ENCODE measurements at places on chromosomes 1 and 21. TPM values are rescaled to one million over a fixed set of nuclear protein-coding genes. Genes with fewer than 3 reads are reported as not detected.
A peak's percentile ranks its signal among the peaks of the same experiment; 100 is the strongest.

GRCh38 chr1:17553975-17554700 lies 14.6 kb downstream of the ARHGEF10L start:
- peak; percentile 20 for DNase-seq

LCE3D gene
- total RNA-seq: not detected

OR6N1 gene
- total RNA-seq: not detected

- no peak for DNase-seq
Measured at GRCh38 chr1:182791281-182792179, 2.0 kb downstream of the NPL start.

DNA sequence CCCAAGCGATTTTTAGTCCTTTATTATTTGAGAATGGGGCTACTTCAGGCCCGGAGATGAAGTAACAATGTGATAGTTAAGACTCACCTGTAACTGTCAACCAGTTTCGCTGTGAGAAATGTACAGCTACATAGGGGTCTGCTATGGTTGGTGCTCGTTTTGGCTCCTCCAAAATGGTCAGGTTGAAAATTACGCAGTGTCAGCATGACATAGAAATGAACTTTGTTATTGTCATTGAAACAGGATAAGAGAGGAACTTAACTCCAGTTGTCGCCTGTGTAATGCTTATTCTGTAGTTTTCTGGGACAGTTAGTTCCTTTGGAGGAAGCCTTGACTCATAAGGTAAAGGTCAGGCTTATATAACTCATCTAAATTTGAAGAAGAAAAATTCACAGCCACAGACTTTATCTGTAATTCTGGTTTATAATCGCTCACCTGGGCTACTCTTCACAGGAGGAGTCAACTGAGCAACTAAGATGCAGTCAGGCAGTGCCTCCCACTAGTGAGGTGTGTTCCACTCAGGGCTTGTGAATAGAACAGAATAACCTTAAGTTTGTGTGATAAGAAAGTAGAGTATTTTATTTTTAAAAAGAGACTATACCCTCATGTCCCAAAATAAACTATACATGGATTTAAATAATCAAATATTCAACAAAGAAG lies 130.9 kb downstream of the CD247 start:
- no peak for DNase-seq
